ENCODE measurements at places on chromosomes 4 and X.
A peak's percentile ranks its signal among the peaks of the same experiment; 100 is the strongest.

- no peak for DNase-seq
Observed at GRCh38 chrX:18885328-18886004, 98.4 kb downstream of the PHKA2 start.

- no peak for DNase-seq
Observed at GRCh38 chr4:140255467-140255866, 101.5 kb upstream of the MAML3 start.

GRCh38 chrX:45781901-45782553, 581.4 kb upstream of the DIPK2B start:
- no peak for DNase-seq

GRCh38 chrX:118468122-118468521, 27.5 kb upstream of the DOCK11 start:
- DNase-seq = no peak

DNA sequence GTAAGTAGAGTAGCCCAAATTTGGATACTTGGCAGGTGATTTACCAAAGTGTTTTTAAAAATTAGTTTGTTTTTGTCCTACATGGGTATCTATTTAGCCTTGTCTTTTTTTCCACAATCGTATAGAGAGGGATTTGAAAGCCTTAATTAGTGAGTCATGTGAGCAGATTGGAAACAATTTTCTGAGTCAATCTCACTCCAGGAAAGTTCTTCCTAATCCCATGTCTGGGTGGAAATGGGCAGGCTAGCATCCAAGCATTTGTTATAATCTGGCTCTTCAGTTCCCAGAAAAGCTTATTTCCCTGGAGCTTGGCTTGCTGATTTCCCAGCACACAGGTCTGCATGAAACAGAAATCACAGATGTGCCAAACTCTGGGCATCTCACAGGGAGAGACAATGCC, 426.9 kb upstream of the BOD1L1 start:
- DNase-seq = no peak

- no peak for DNase-seq
Observed at GRCh38 chr4:161178310-161178709, 985.5 kb downstream of the FSTL5 start.

DNA sequence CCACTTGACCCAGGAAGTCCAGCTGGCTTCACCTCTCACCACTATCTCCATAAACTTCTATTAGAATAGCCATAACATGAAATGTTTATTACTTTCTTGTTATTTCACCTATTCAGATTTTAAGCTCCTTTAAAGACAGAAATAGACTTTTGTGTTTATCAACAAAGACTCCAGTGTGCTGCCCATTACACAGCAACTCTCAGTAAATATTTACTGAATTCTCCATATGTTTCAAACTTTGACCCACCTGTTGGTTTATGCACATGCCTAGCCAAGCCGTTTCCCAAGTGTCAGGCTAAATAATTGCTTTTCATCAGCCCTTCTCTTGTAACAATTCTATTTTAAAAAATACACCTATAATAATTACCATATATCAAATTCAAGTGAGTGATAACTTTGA, 242.9 kb upstream of the NEIL3 start:
- DNase-seq = no peak

DNA sequence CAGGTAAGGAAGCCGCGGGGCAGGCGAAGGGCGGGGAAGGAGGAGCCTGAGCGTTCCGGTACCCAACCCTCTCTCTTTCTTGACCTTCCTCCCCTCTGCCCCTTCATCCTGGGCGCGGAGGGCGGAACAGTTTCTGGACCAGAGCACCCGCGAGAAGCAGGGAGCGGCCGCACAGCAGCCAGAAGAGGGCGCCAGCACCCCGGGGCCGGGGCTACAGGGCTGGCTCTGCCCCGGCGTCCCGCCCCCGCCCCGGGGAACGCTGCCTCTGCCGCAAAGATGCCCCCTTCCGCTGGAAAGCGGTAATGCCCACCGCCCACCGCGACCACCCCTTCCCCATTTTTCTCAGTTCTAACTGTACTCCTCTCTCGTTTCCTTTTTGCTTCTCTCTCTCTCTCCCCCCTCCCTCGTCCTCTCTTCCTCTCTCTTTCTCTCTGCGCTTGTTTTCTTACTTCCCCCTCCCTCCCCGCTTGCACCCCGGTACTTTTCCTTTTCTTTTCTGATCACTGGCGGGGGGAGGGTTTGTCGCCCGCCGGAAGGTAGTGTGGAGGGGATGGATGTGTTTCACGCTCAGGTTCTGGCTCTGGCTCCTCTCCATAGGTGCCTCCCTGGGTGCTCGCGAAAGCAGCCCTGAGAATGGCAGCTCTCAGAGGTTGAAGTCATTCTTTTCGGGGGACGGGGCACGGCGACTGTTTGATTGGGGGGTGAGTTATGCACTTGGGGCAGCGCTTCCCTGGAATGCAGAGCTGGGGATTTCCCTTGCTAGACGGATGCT, 13.1 kb upstream of the PRDM8 start:
- DNase-seq = peak; percentile 78

- DNase-seq = no peak
Observed at GRCh38 chrX:7446815-7447214, 298.9 kb upstream of the PUDP start.

DNA sequence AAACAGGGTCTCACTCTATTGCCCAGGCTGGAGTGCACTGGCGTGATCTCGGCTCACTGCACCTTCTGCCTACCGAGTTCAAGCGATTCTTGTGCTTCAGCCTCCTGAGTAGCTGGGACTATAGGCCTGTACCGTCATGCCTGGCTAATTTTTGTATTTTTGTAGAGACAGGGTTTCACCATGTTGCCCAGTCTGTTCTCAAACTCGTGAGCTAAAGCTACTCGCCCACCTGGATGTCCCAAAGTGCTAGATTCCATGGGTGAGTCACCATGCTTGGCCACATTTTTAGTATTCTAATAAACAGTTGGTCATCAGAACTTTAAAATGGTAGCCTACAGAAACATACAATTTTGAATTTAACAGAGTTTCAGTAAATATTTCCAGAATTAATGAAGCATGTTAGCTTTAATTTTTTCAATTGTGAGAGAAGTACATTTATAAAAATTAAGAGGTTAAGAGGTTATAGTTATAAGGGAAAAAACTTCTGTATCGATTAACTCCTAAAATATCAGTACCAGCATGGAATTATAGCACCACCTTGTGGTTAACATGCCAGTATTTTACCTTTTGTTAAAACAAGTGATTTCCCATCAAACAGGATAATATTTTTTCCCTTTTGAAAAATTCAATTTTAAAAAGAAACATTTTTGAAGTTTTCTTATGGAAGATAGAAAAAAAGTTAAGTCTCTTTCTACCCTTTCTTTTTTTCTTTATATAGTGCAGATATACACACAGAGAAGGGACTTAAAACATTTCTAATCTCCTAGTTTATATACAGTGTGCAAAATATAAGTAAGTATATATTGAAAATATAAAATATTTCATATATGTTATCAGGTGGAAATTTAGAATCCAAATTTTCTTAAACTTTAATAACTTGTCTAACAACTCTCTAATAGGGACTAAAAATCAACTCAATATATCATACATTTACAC, 35.4 kb downstream of the CEP44 start:
- no peak for DNase-seq

DNA sequence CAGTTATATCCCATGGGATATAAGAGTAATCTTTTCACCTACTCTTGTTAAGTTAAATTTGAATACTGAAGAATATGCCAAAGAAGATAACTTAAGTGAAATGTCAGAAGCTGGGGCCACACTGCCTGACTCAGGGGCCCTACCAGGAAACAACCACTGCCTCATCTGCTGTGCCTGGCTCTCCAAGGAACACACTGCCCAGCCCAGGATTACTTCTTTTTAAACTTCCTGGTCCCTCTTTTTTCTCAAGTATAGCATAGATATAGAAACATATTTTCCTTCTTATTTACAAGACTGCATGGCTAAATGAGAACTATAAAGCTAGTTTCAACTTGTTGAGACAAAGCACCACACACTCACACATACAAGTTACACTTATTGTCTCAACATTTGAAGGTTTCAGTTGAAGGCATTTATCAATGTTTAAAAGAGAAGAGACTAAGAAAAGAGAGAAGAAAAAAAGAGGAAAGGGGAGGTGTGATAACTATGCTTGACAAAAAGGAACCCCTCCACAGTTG, 45.2 kb downstream of the MAML3 start:
- DNase-seq = no peak

DNA sequence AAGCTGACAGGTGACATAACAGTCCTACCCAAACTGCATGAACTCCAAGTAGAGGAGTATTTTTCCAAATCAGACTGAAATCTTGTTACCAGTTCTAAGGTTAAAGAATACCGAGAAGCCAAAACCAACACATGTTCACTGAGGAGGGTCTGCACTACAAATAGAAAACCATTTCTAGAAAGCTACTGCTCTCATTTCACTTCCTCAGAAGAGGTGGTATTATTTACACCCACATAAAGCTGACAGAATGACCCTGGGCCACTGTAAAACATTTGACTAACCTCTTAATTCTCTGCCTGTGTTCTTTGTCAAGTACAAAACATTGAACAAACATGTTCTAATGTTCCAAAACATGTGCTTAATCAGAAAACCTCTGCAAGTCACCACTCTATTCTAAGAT, 95.8 kb downstream of the IQCM start:
- no peak for DNase-seq

- no peak for DNase-seq
Observed at GRCh38 chr4:174591243-174592021, 69.1 kb upstream of the HPGD start.

DNA sequence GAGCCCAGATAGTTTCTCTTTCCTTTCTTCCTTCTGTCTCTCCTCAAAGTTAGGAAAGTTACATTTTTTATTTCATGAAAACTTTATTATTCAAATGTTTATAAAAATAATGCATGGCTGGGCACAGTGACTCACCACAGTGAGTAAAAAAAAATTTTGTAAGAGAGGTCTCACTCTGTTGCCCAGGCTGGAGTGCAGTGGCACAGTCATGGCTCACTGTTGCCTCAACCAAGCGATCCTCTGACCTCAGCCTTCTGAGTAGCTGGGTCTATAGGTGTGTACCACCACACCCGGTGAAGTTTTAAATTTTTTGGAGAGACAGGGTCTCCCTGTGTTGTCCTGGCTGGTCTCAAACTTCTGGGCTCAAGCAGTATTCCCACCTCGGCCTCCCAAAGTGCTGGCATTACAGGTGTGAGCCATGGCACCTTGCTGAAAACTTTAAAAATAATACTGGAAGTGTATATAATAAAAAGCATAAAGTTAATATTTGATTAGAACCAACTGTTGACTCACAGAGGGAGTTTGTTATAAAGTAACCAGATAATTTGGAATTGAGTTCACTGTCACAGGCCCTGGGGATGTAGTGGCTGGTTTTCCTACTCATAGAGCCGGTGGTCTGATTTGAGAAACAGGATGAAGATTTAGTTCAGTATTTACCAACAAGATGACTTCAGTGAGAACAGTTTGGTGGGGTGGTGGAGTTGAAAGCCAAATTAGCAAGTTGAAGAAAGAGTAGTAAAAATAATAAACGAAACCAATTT, 18.0 kb downstream of the CMC4 start:
- DNase-seq = no peak

- no peak for DNase-seq
Observed at GRCh38 chrX:21993265-21993664, 38.9 kb upstream of the PHEX start.

DNA sequence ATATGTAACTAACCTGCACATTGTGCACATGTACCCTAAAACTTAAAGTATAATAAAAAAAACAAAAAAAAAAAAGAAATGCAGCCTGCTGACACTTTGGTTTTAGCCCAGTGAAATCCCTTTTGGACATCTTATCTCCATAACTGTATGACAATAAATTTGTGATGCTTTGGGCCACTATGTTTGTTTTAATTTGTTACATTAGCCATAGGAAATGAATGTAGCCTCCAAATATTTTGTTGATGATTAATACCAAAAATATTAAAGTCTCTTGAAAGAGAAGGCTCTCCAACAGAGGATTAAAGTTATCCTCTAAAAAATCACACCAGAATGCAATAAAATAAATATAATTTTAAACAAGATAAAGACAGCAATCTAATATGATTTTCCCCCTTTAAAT, 852.7 kb upstream of the SLIT2 start:
- DNase-seq = no peak

- no peak for DNase-seq
Observed at GRCh38 chr4:175714686-175715085, 97.4 kb downstream of the GPM6A start.

- no peak for DNase-seq
Observed at GRCh38 chr4:158850371-158850770, 81.5 kb downstream of the FNIP2 start.

GRCh38 chr4:62232814-62233213, 1032.7 kb downstream of the ADGRL3 start:
- no peak for DNase-seq

DNA sequence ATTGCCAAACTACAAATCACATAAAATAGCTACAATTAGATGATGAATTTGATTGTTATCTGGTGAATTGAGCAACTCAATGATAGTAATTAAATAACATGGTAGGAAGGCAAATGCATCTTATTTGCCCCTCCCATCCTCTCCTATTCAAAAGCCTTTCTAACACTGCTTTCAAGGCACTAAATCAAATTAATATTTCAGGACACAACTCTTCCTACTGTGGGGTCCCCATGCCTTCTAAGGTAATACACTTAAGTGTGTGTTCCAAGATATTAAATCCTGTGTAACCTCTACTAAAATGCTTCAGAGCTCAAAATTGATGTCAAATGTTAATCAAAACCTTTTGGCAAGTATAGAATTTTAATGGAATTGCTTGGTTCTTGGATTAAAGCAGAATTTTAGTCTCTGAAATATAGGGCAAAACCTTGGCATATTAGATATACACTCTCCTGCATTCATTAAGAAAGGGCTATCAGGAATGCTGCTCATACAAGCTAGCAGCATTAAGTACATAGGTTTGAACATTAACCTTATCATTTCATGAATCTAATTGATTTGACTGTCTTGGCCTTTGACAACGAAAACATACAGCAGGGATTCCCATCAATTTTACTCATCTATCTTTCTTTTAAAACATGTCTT, 371.8 kb upstream of the GALNTL6 start:
- no peak for DNase-seq

DNA sequence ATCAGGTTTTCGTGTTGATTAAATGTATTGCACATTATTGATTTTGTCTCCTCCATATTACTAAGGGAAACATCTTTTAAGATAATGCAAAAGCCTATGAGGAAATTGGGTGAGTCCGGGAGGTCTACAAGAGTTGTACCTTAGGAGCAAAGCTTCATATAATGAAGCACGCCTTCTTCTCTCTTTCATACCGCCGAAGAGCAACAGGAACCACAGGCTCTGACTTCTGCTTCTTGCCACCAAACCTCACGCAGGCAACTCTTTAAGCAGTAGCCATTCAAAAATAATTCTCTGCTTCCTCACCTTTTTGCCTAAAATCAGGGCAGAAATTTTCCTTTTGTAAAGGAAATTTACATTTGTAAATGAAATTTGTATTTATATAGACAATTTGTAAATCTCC, 139.6 kb downstream of the SPRY1 start:
- DNase-seq = no peak

All from effector memory CD4-positive, alpha-beta T cell (primary cell).